GM10248 (cell line): ENCODE measurements at places on chromosomes 2 and 18.

GRCh38 chr2:48332286-48332685 is 197.7 kb upstream of the STON1 start:
- no peak for DNase-seq

- peak; percentile 32 for DNase-seq
Observed at GRCh38 chr18:21741562-21742314, 1.1 kb downstream of the MIB1 start.

- no peak for DNase-seq
Observed at GRCh38 chr2:106996171-106996769, 110.3 kb upstream of the ST6GAL2 start.

DNA sequence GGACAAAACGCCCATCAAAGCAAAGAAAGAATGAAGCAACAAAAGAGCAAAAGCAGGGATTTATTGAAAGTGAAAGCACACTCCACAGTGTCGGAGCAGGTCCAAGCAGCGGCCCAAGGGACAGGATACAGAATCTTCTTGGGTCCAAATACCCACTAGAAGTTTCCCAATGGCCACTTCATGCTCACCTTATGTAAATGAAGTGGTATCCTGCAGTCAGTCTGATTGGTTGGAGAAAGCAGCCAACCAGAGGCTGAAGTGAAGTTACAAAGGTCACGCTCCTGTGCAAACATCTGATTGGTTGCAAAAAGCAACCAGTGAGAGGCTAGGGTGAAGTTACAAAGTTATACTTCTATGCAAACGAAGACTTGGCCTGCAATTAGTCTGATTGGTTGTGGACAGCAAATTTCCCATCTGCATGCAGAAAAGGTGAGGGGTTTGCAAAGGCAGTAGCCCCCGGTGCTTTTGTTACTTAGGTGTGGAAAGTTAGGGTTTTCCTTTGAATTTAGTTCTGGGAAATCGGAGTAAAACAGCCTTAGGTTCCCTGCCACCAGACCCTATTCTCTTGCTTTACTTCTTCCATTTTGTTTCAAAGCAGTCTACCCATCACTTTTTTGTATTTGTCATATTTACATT is 12.9 kb downstream of the DUSP19 start:
- DNase-seq = no peak

GRCh38 chr2:106269591-106270291 is 75.6 kb upstream of the UXS1 start:
- peak; percentile 41 for DNase-seq

DNA sequence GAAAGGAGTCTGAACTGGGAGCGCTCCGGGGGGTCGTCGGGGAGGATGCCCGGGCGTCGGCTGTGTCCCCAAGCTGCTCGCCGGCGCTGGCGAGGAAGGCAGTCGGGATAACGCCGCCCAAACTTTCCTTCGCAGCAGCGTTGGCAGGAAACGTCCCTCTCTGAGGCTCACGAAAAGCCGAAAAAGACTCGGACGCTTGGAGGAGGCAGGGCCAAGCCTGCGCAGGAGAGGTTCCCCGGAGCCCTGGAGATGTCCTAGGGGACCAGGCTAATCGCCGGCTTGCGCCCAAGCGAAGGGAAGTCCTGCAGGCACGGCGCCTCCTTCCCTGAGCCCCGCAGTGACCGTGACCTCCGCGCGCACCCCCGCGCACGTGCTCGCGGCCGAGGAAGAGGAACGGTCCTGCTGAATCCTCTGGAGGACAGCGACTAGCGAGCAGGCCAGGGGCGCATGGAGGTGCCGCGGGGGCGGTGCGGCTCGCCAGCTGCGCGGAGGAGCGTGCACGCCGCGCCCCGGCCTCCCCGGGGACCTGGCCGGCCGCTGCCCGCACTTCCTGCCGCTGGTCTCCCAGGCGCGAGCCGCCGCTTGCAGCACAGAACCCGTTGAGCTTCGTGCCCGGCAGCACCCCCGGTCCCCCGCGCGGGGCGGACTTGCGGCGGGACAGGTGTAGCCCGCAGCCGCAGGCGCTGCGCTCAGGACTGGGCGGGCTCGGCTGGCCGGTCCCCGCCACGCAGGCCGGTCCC is at the start of gene SH3RF3:
Gene SH3RF3, plus strand, starts transcription at position 590 of the 740 bp plus-strand sequence.
- peak; percentile 32 for DNase-seq

DNA sequence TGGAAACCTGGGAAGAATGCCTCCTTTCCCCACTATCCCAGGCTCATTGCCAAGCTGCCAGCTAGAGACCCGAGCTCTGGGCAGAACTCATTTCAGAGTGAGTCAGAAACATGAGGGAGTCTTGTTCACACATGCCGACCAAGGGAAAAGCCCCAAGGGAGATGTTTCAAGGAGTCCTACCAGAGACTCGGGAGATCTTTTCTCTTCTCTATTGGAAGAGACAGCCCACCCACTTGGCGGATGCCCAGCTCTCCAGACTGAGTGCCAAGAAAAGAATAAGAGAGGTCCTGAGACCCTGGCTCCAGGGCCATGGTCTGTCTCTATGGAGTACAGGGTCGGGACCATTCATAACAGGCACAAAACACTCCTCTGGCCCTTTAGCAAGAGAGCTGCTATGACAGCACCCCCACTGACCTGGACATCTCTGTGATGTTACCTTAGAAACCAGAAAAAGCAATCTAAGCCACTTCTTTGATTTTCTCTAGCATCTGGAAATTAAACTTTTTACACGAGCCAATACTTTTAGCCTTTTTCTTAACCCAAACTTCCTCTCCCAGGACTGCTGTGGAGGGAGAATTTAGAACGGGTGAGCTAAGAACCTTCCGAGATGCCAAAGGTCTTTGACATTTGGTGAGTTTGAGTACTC is 18.5 kb upstream of the IGFBP5 start:
- DNase-seq = no peak

DNA sequence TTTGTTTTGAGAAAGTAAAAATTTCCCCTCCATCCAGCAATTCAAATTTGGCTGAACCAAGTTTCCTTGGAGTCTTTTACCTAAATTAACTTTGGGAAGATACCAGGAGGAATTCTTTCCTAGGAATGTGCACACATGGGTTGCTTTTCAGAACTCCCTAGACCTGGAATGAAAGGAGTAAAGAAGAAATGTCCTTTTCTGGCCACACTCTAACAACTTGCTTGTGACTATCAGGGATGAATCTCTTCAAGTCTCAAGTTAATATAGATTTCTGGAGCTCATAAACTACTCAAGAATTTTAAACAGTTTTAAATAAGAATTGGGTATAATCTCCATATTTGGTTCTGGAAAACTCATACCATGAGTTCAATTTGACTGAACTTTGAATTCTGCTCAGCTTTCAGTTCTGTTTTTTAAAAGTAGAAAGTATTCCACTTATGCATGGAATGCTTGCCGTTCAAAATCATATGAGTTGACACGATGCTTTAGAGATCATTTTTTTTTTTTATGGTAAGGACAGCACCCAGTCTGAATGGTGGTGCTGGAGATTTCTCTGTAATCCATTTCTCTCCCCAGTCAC is 7.7 kb downstream of the RASGRP3 start:
- no peak for DNase-seq

DNA sequence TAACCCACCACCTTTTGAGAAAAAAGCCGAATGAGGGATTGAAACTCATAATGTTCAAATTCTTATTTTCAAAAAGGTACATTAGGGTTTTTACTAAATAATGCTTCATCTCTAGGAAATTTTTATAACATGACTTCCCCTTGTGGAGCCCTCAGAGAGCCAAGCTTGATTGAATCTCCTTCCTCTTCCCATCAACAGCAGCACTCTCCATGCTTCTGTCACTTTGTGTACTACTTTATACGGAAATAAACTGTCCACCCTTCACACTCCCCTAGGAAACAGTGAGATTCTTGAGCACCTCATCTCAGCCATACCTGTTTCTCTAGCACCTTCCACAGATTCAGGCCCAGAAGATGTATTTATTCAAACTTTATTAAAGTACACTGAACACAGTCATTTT is 51.8 kb downstream of the TFPI start:
- no peak for DNase-seq
